ENCODE measurements at places on chromosomes 7 and 10. TPM values are rescaled to one million over a fixed set of nuclear protein-coding genes. Genes with fewer than 3 reads are reported as not detected.

AKR1C2 gene
- total RNA-seq: 0.21 TPM

EBF3 gene
- not detected for total RNA-seq

POMZP3 gene
- total RNA-seq: 9.2 TPM

ADARB2 gene
- under 0.01 TPM for total RNA-seq
